ENCODE measurements at places on chromosomes 2 and 18.

GRCh38 chr18:47485221-47485797, 233.8 kb upstream of the SKOR2 start:
- no peak for DNase-seq

DNA sequence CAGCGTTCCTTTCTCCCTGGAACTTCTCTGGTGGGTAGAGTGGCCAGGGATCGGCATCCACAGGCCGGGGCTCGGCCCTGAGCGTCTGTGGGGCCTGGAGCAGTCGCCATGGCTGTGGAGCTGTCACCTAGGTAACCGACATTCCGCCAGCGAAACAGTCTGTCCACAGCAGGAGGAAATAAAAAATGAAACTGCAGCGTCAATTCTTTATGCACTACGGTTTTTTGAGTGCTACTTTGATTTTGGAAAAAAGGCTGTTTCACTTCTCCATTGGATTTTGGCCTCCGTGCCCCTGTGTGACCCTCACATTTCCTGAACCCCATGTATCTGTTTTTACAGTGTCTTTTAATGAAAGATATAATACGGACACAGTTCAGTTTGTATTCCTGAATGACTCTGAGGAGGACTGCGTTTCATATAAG, 163.4 kb downstream of the LDLRAD4 start:
- no peak for DNase-seq

GRCh38 chr2:109601783-109602182, 12.0 kb downstream of the SEPTIN10 start:
- no peak for DNase-seq

DNA sequence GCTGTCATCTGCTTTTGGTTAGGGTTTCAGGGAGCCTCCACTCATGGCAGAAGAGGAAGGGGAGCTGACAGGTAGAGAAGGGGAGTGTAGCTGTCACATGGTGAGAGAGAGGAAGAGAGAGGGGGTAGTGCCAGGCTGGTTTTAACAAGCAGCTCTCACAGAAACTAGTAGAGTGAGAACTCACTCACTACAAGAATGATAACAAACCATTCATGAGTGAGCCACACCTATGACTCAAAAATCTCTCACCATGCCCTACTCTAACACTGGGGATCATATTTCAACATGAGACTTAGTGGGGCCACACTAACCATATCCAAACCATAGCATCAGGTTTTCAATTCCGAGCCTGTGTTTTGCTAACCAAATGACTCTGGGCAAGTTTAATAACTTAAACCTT, 274.9 kb upstream of the VWC2L start:
- no peak for DNase-seq

DNA sequence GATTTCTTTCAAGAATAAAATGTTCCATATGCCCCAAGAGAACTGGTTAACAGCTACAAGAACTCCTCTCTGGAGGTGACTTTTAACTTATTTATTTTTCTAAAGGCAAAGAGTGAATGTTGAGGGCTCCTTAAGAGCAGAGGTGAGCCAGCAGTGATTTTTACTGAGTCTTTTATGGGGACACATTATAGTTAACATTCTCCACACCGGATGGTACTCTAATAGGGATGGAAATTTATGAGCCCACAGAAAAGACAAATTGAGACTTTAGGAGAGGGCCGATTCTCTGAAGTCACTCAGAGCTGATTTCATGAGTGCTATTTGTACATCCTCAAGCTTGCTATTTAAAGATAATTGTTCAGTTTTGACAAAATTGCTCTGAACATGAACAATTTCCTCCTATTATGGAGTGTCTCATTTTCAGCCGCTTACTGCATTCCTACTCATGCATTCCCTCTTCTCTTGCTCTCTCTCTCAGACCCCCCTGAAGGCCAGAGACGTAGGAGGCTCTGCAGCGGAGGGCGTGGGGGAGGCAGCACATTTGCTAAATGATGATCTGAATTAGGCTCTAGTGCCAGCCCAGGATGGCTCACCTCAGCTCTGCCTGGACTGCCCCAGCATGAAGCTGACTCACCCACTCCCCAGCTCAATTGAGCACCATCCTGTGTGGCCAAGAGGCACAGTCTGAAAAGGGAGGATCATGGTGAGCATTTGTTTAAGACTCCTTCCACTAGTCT, 5.9 kb upstream of the RPL37A start:
- no peak for DNase-seq

GRCh38 chr2:112924821-112925220, 13.9 kb downstream of the IL37 start:
- no peak for DNase-seq

GRCh38 chr2:146587291-146587713, 1257.5 kb upstream of the ACVR2A start:
- DNase-seq: no peak

DNA sequence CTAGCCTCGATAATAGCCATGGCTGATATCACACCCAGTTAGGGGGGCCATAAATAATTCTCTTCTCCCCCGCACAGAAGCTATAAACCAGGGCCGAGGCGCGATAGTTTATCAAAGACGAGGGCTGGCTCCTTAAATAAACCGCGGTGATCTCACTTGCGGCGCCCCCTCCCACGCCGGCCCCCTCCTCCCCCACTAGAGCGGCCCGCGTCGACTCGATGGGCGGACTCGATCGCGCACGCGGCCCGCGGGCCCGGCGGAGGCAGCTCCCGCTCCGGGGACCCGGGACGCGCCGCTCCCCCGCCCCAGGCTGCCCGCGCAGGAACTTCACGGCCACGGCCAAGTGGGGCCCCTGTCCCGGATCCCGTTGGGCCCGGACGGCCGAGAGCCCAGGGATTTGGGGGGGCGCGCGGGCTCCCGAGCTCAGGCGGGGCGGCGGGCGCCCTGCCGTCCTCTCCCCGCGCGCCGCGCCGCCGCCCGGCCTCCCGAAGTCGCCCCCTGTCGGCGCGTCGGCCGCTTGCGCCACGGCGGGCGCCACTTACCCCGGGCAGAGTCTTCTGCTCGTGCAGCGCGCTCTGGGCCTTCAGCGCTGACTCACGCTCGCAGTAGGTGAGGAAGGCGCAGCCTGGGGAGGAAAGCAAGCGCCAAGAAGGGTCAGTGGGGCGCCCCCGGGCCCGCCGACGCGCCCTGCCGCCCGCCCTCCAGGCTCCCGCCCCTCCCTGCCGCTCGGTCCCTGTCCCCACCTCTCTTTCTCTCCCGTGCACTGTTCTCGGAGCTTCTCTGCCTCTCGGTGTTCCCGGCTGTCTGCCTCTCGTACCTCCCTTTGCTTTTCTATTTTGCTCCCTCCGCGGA, 80.4 kb downstream of the CELF4 start:
- no peak for DNase-seq

- no peak for DNase-seq
Measured at GRCh38 chr2:203859030-203859789, 8.4 kb upstream of the CTLA4 start.

GRCh38 chr18:4284528-4284927, 170.6 kb downstream of the DLGAP1 start:
- no peak for DNase-seq

- no peak for DNase-seq
Measured at GRCh38 chr2:74646201-74646600, 1.9 kb downstream of the M1AP start.

GRCh38 chr2:230674966-230675672, 37.5 kb upstream of the CAB39 start:
- no peak for DNase-seq

DNA sequence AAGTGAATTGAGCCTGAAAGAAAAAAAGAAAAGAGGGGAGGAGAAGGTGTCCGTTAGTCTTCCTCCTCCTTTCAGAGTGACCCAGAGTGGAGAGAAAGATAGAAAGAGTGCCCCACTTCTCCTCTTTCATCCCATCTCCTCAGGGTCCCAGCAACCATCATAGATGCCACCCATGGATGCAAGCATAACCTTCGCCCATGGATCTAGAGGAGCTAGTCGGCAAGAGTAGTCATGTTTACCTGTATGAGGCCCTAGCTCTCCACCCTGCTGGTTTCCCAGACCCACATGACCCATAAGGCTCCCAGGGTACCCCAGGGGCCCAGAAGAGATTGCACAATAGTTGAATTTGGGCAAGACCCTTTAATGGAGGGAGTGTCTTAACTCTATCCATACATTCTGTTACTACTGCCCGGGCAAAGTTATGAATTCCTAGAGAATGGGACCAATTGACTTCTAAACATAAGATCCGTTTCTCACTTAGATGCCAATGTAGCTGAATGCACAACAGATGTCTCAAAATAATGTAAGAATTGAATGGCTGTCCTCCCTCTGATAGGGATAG, 56.1 kb upstream of the CDCA7 start:
- DNase-seq: no peak

- no peak for DNase-seq
Measured at GRCh38 chr18:29226213-29226612, 1049.3 kb upstream of the CDH2 start.

DNA sequence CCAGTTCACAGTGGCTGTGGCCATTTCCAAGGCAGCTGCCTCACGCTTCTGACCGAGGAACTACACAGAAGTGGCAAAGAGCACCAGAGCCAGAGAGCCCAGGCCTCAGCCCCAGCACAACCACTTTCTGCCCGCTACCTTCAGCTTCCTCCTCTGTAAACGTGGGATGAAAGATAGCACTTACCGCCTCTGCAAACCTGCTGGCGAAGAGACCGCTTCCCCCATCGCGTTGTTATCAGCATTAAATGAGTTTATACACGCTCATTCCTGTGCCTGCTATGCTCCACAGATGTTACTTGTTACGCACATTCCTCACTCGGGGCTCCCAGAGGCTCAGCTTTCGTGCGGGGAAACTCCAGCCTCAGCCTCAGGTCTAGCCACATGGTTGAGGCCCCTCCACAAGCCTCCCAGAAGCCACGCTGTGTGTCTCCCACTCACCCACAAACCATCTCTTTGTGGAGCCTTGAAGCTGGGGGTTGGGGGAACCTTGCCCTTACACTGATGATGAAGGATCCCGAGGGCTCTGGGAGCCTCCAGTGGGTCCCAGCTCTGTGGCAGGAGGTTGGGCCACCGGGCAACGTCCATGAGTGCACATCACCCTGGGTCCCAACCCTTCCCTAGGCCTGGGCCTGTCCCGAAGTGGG, 63.3 kb upstream of the SMAD7 start:
- DNase-seq: no peak

DNA sequence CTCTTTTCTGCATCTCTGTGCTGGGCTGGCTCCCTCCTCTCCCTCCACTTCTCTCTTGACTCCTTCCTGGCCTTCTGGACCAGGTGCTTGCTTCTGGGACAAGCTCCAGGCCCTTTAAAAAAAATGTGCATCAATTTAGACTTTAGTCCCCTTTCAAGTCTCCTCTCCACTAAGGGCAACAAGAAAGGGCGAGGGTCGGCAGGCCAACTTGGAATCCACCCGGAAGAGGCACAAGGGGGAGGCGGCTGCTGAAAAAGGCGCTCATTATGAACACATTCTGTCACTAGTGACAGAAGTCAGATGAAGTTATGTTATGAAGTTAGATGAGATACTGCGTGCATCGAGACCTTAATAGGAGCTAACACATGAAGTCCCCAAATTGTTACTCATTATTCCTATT, 13.6 kb upstream of the RHOB start:
- no peak for DNase-seq

GRCh38 chr18:79524181-79525078, 128.7 kb downstream of the NFATC1 start:
- no peak for DNase-seq

DNA sequence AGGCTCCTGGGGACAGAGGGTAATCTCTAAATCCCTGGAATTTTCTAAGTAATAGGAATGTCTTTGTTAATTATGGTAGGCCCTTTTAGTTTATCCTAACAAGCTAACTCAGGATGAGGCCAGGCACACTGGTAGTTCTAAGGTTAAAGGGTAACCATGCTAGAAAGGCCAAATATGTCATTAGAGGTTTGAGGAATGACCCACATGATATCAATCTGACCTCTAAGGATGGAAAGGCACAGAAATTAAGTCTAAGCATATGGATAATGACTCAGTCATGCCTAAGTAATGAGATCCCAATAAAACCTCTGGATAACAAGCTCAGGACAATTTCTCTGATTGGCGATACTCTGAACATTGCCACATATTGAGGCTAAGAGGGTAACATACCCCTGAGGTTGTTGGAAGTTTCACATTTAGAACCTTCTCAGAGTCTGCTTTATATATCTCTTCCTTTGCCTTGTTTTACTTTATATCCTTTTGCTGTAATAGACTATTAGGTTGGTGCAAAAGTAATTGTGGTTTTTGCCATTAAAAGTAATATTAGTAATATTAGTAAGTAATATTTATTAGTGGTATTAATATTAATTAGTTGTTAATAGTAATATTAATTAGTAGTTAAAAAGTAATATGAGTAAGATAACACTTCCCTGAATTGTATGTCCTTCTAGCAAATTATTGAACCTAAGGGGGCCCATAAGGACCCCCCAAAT, 806.3 kb upstream of the GCFC2 start:
- DNase-seq: no peak

GRCh38 chr18:12721495-12722275, 18.8 kb downstream of the PSMG2 start:
- DNase-seq: no peak

DNA sequence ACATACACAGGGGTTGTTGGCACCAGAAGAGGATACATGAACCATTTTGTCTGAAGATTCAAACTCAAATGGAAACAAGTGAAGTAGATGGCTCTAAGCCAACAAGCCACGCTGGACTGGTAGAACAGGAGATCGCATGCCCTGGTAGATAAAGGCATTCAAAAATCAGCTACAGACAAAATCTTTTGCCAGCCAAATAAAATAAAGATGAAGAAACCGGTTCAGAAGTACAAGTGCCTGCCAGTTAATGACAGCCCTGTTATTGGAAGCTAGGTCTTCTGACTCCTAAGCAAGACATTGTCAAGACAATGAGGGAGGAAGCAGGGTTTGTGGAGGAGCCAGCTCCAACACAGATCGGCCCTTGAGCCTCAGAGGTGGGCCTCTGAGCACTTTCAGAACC, 52.3 kb downstream of the EHD3 start:
- DNase-seq: no peak

DNA sequence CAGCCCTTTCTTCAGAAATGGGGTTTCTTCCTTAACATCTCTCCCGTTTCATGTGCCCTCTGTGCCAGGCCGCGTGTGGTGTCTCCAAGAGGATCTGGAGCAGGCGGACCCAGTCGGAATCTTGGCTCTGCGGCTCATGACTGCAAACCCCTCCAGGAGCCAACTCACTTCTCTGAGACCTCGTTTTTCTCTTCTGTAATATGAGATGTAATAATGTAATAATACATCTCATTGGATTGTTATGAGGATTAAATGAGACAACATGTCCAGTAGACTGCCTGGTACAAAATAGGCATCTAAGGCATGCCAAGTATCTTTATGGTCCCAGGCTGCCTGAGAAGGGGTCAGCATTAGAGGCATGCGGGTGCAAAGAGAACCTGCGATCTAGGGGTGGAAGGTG, 221.3 kb upstream of the REV1 start:
- DNase-seq: no peak

GRCh38 chr2:104872866-104873688, 19.2 kb downstream of the POU3F3 start:
- DNase-seq: no peak

Data from activated T-helper 1 cell treated with anti-CD3 and anti-CD28 coated beads, Interleukin-2, amount 50 U/mL, for 16 hours (primary cell).